GM23338 (cell line): ENCODE measurements at places on chromosomes 7 and 10.

- no peak for DNase-seq
Measured at GRCh38 chr10:82918022-82918421, 1043.0 kb downstream of the NRG3 start.

DNA sequence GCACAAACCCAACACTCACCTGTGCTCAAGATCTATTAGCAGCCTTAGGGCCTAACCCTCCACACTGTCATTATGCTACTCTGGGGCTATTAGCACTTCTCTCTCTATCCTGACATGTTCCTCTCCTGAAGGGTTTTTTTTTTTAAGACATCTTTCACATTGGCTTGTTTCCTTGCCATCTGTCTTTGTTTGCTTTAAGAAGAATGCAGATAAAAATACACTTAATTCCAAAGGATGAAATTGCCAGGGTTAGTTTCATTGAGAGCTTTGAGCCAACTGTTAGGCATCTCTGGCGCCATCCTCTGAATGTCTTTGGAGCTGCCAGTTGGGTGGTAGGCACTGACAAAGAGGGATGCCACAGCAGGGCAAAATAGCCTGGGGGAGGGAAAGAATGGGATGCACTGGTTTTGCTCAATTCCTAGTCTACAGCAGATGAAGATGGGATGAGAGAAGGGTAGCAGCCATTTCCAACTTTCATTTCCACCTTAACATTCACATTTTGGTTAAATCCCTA is 399.2 kb downstream of the SORCS1 start:
- peak; percentile 43 for DNase-seq

DNA sequence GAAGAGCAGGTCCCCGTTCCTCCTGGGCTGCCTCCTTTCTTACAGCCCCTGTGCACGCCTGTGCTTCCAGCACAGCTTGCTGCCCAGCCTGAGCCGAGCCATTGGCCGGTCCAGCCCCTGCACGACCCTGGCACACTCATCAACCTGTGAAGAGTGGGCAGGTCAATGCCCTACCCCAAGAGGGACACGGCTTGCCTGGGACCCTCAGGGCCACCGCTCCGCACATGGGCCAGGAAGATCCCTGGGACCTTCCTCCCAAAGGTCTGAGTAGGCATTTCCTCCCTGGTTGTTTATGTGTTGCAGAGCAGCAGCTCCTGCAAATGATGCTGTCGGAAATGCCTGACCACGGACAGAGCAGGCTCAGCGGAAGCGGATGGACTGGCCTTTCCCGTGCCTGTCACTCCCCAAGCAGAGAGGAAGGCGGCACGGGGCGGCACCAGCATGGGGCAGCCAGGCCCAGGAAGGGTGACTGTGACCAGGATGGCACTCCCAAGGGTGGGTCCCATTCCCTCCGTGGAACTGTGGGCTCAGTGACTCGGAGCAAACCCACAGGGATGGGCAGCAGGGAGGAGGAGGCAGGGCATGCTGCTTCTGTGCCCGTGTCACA is 252.5 kb downstream of the TNS3 start:
- DNase-seq, result no peak

GRCh38 chr10:44511166-44511565 is 126.3 kb upstream of the CXCL12 start:
- DNase-seq, result no peak

DNA sequence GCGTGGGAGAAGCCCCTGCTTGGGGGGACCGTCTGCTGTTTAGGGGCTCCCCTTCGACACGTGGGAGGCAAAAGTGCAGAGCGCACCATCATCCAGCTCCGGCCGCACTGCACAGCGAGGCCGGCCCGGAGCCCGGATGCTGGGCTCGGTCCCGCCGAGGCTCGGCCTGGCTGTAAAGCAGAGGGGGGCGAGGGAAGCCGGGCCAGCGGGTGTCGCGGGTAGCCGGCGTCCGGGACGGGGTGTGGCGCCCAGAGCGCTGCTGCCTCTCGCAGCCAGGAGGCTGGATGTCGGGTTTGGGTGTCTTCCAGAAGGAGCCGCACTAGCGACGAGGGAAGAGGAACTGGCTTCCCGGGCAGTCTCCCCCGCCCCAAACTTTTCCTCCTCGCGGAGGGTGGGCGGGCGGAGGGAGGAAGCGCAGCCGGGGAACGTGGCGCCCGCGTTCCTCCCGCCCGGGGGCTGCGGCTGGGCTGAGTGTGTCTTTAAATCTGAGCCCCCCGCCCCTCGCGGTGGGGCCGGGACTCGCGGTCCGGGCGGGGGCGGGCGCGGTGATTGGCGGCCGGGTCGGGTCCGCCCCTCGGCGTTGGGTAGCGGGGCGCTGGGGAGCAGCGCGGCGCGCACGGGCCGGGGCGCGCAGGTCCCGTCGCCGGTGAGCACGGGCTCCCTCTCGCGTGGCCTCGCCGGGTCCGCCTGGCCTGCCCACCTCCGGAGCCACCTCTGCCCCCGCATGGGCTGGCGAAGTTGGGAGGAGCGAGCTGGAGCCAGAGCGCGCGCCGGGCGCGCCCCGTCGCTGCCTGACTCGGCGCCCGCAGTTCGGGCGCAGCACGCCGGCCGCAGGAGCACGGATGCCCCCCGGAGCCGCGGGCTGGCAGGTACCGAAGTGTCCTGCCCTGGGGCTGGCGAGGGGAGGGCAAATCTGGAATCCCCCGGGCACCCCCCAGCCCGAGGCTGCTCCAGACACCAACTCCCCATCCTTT is at the start of gene PALD1:
Gene PALD1 (plus strand): TSS at position 577 of the 974 bp plus-strand sequence. CDS start 47,185 bp downstream, outside the sequence.
- DNase-seq, result peak; percentile 88

DNA sequence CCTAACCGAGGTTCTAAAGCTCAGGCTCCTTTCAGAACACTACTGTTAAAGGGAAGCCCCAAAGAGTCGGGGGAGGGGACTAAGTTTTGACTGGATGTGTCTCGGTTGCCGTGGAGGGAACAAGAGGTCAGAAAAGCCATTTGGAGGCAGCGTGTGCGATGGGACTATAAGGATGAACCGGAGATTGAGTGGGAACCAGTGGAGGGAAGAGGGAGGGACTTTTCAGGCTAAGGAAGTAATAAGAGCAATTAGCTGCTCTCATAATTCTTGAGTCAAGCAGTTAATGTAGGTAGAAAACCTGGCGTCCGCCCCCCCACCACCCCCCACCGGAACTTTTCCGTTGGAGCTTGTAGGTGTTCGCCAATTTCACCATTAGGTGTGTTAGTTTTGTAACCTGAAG is 491 bp upstream of the AKAP9 start:
- DNase-seq, result peak; percentile 70

GRCh38 chr7:47285860-47286491 is 295.9 kb downstream of the TNS3 start:
- peak; percentile 16 for DNase-seq

GRCh38 chr7:136009488-136010079 is 32.4 kb upstream of the MTPN start:
- peak; percentile 82 for DNase-seq

- DNase-seq, result no peak
Measured at GRCh38 chr7:77438131-77438530, 22.0 kb upstream of the GSAP start.

- DNase-seq, result no peak
Measured at GRCh38 chr7:71553306-71553705, 421.4 kb downstream of the GALNT17 start.

- peak; percentile 7 for DNase-seq
Measured at GRCh38 chr10:51048792-51049191, 25.5 kb upstream of the PRKG1 start.
